ENCODE measurements at places on chromosomes 4 and X.

GRCh38 chrX:24550166-24550565 lies 85.1 kb downstream of the PDK3 start:
- no peak for DNase-seq

DNA sequence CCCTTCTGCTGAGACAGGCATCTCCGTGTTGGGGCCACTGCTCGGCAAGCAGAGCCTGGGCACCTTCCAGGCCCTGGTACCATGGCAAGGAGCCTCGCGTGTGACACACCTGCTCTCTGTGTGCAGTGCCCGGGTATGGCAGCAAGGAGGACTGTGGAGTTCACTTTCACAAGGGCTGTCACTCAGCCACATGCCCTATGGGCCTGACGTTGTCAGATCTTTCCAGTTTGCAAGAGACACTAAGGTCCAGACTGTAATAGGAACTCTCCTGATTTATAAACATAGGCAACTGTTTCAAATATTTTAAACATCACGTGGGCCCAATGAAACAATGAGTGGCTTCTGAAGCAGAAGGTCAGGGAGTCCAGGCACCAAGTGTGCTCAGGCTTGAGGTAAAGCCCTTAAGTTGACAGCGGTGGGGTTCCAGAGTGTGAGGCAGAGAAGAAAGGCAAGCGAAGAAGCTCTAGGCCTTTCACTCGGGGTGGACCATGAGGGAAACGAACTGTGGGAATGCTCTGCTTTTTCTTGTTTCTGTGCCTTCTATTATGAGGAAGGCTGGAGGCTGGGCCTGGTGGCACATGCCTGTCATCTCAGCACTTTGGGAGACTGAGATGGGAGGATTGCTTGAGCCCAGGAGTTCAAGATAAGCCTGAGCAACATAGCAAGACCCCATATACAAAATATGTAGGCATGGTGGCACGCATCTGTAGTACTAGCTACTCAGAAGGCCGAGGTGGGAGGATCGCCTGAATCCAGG lies 108.6 kb upstream of the TRIM2 start:
- no peak for DNase-seq

DNA sequence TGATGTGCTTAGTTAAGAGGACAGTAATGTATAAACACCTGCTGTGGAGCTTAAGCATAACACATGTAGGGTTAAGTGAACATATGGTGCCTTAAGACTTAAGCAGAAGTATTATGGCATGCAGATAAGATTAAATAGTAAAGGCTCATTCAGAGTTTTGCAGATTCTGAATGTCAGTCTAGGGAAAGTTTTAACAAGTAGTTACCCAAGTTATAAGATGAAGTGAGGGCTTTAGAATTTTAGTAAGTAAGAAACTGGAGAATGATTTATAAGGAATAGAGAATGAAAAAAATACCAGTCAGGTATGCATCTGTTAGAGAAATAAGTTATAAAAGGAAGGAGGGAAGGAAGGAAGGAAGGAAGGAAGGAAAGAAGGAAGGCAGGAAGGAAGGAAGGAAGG lies 902.1 kb downstream of the TRAM1L1 start:
- no peak for DNase-seq

DNA sequence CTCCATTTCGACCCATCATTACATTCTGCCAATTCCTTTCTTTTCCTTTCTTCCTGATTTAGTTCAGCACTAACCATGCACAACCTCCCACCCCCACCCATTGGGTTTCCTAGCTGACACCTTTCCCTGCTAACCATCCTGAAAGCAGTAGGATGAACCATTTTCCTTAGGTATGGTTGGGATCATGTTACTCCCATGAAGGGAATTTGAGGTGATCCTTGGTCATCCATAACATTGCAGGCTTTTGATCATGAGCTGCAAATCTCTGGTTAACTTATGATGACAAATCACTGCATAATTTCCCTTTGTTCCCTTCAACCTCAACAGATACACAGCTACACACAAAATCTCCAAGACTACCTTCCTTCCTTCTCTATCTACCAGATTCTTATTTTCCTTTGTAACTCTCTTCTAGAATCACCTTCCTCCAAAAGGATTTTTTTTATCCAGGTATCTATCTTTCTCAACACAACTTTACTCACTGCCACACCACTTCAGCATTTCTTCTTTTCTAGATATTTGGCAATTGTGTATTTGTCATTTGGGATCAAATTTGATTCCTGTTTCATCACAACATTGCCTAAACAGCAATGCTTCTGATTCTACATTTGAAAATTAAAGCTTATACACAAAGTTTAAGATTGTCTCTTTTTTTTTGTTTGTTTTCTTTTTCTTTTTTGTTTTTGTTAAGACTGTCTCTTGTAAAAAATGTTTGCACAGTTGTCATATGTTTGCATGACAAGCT lies 145.1 kb downstream of the RBM47 start:
- DNase-seq, result no peak

DNA sequence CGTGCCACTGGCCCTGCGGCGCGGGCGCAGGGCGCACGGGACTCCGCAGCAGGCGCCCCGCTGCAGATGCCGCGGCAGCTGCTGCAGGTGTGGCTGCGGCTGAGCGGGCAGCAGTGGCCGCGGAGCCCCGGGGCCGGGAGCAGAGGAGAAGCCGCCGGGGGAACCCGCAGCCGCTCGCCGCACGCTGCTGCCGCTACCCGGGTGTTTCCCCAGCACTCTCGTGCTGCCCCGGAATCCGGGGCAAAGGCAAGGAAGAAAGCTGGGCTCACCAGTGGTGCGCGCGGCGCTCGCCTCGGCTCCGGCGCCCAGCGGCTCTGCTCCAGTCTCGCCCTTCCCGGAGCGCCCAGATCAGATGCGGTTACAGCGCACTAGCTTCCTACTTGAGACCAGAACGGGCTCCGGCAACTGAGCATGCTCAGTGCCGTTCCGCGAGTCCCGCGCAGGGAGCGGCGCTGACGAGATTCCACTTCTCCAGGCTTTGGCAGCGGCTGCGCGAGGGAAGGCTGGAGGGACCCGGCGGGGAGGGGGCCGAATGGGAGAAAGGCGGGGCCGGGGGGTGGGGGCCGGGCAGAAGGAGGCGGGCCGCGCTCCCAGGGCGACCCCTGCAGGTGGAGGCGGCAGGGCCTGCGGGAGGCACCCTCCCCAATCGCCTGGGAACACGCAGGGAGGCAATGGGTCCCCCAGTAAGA lies at the start of gene APBB2:
TSS of gene APBB2 (minus strand) at position 407 of the 689 bp plus-strand sequence. CDS start 181,288 bp downstream, outside the sequence.
- peak; percentile 76 for DNase-seq

DNA sequence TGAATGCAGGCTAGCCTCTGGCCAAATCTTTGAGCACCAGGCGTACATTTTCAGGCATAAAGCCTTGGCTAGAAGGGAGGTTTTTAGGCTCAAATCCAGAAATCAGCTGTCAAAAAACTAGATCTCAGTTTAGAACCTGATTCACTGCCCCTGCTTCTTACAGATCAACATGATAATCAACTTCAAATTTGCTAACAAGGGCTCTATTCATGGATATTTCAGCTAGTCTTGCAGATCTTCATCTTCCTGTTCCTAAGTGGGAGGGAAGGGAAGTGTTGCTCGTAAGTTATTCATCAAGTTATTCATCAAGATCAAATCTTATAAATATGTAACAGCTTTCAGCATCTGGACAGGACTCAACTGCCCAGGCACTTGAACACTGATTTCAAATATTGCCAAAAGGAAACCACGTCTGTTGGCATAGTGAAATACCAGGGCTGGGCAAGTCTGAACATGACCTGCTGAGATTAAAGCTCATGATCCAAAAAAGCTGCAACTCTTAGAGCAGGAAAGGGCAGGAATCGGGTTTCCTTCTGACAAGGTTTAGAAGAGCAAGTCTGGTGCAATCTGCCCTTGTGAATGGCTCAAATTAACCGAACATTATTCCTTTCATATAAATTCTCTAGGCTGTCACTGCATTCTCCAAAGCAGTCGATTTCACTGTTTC lies 200.3 kb downstream of the PDGFC start:
- DNase-seq, result peak; percentile 20

- no peak for DNase-seq
These were observed 208.9 kb downstream of the FAM47A start for GRCh38 chrX:33923262-33923661.

DNA sequence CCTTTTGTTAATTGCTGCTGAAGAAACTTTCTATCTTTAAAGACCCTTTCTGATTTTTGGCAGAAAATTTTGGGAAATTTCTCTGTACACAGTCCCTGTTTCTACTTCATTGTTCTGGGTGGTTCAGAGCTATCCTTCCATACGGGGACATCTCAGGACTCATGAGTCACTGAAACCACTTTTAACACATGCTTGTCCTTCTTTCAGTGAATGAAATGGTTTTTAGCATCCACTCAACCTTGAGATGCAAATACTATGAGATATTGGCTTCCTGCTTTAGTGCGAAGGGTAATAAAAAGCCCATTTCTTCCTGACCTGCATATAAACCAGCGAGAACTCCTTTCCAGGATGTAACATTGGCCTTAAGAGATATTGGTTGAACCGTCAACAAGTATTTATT lies 158.0 kb downstream of the REPS2 start:
- no peak for DNase-seq

DNA sequence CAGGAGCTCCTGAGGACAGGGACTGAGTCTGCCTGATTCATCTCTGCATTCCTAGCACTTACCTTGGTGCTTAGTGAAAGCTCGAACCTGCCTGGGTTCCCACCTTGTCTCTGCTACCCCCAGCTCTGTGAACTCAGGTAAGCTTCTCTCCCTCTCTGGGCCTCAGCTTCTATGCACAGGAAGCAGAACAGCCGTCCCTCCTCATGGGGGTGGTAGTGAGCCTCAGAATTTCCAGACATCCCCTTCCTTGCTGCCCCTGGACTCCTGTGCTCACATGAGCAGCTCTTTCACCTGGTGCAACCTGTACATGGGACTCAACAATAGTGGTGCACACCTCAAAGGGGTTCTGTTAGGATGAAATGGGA lies 50.8 kb downstream of the HTRA3 start:
- no peak for DNase-seq

DNA sequence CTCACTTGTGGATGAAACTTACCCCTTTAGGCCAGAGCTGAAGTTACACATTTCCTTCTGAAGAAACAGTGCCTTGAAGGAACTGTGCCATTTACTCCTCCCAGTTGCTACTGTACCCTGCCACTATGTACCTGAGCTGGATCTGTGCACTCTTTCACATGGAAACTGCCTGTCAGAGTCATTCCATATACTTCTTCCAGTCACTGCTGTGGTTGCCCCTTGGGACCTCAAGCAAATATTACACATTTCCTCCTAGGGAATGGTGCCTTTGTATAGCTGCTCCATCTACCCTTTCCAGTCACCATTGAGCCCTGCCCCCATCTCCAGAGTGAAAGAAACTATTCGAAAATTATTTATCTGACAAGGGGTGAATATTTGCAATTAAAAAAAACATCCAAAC lies 1328.3 kb downstream of the TECRL start:
- no peak for DNase-seq

- DNase-seq, result no peak
These were observed 31.0 kb downstream of the SLC9B1 start for GRCh38 chr4:102988429-102989020.

GRCh38 chr4:6714954-6715353 lies 1.0 kb upstream of the BLOC1S4 start:
- DNase-seq, result no peak

GRCh38 chrX:139739138-139739537 lies 31.2 kb upstream of the MCF2 start:
- no peak for DNase-seq

DNA sequence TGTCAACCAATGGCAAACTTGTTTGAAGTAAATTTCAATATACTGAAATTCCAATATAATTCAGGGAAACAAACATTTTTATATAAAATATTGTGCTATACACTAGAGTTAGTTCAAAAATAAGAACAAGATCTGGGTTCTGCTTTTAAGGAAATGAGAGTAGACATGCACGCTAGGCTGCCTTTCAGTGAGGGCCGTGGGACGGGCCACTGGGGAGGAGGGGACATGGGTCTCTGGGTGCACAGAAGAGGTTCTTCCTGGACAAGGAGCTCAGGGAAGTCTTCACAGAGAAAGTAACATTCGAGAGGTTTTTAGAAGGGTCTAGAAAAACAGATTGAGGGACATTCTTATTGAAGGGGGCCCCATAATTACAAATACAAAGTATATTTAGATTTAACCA lies 64.4 kb downstream of the SHROOM3 start:
- DNase-seq, result no peak

- no peak for DNase-seq
These were observed 444.8 kb upstream of the SLIT2 start for GRCh38 chr4:19806865-19807264.

DNA sequence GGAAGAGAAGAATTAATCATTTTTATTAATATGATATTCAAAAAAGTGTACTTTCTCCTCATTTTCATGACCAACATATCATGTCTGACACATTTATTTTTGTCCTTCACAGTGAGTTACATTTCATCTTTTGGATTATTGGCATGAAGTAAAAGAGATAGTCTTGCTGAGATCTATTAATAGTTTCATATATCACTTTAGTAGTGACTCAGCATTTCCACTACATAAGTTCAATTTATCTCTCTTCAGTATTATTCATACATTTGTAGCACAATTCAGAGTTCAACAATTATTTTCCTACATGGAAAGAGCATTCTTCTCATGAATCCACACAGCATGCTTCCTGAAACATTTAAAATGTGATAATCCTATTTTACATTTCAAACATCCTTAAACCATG lies 1461.1 kb downstream of the TECRL start:
- DNase-seq, result no peak

- no peak for DNase-seq
These were observed 89.1 kb downstream of the FAM13A start for GRCh38 chr4:88967883-88968331.

GRCh38 chrX:134591502-134591901 lies 66.8 kb downstream of the PLAC1 start:
- no peak for DNase-seq

GRCh38 chrX:341541-342101 lies 23.0 kb upstream of the GTPBP6 start:
- DNase-seq, result no peak

DNA sequence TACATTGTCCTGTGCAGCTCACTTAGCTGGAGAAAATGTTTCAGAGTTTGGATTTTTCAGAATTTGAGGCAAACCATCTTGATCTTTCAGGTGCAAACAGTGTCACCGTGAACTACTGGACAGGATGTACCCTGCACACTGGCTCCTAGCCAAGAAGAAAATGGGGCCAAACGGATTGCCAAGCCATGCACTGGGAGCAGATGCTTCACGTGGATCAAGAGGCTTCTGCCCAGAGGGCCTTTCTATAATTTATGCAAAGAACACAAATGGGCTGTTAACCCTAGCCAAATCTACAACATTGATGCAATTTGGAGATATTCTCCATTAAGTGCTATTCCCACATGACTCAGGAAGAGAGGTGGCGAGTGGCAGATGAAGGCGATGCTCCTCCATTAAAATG lies 46.9 kb upstream of the ATP8A1 start:
- no peak for DNase-seq

GRCh38 chr4:75169020-75169419 lies 236.1 kb downstream of the PARM1 start:
- DNase-seq, result no peak

GRCh38 chr4:152825336-152825735 lies 45.6 kb downstream of the ARFIP1 start:
- DNase-seq, result no peak
